GM13977 (cell line): ENCODE measurements at places on chromosomes 1 and 21.

GRCh38 chr1:3894626-3895278 lies 5.3 kb downstream of the C1orf174 start:
- DNase-seq, result no peak

- no peak for DNase-seq
These were observed 142.9 kb downstream of the GLUL start for GRCh38 chr1:182248721-182249120.

DNA sequence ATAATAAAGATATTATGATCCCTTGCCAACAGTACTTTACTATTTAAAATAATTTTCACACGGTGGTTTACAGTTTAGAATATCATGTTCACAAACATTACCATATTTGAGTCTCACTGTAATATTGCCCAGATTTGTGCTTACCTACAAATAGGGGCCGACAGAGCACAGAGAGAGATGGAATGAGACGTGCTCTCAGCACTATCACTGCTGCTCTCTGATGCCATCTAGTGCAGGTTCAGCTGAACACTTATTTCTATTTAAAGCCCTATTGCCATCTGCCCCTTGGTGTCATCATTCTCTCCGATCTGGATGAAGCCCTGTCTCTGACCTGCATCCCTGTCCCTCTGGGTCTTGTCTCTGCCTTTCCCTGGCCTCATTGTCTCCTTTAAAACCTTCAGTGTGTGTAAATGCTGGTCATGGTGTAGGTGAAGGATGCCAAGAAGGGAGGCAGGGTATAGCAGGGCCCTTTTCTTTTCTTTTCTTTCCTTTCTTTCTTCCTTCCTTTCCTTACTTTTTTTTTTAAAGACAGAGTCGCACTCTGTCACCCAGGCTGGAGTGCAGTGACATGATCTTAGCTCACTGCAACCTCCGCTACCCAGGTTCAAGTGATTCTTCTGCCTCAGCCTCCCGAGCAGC lies 6.9 kb upstream of the GPATCH4 start:
- DNase-seq, result peak; percentile 70

GRCh38 chr1:154802982-154803920 lies 66.8 kb downstream of the KCNN3 start:
- DNase-seq, result no peak

DNA sequence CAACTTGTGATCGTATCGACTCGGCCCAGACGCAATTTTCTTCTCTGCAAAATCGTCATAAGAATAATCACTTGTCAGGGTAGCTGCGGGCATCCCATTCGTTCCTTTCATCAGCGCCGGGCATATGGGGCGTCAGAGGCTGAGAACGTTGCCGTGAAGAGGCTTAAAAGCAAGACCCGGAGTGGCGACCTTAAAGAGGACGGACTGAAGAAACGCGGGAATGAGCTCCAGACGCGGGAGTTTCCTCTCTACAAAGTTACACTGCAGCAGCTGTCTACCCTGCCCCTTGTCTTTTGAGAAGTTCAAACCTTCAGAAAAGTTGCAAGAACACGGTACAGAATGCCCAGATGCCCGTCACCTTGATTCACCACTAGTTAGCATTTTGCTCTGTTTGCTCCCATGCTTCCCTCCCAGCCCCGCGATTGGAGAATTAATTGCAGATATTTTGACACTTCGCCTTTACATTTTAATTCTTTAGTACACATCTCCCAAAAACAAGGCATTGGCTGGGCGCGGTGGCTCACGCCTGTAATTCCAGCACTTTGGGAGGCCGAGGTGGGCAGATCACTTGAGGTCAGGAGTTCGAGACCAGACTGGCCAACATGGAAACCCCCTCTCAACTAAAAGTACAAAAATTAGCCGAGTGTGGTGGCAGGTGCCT lies 967 bp downstream of the CENPS start:
- peak; percentile 35 for DNase-seq

DNA sequence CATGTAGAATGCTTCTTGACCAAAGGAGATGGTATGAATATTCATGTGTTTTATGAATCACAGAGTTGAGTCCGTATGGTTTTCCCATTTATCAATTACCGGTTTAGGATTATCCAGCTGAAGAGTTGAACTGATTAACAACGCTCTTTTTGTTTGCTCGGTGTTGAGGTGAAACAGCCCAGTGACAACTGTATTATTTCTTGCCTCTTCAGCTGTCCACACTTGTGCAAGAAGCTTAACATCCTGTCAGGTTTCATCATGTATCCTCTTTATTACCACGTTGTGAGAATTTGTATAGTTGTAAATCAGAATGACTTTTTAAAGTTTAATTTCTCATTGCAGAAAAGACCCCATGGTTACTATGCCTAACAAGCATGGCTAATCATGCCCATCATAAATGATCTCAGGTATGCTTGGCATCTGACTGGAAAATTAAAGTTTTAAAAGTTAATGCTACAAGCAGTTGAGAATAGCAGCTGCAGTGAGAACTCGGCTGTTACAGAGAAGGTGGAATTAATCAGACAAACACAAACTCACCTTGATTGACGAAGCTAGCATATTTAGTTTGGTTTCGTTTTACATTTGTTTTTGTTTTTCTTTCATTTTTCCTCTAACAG lies 563.2 kb upstream of the ADGRL2 start:
- no peak for DNase-seq

- no peak for DNase-seq
These were observed 6.4 kb downstream of the XCL1 start for GRCh38 chr1:168582688-168583336.

DNA sequence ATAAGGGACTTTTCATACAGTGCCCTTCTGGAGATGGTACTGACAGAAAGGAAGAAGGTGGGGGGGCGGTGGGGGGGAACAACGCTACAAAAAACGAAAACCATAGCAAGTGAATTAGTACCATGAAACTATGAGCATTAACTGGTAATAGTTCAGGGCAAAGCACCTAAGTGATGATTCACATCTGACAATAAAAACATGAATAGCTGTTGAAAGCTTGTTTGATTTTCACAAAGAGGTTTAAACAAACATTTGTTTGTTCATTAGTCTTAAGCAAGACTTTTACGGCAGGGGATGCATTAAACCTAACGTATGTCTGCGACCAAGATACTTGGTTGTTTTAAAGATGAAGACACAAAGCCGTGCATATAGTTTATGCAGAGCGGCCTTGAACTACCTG lies 177.5 kb downstream of the LMO4 start:
- DNase-seq, result no peak

DNA sequence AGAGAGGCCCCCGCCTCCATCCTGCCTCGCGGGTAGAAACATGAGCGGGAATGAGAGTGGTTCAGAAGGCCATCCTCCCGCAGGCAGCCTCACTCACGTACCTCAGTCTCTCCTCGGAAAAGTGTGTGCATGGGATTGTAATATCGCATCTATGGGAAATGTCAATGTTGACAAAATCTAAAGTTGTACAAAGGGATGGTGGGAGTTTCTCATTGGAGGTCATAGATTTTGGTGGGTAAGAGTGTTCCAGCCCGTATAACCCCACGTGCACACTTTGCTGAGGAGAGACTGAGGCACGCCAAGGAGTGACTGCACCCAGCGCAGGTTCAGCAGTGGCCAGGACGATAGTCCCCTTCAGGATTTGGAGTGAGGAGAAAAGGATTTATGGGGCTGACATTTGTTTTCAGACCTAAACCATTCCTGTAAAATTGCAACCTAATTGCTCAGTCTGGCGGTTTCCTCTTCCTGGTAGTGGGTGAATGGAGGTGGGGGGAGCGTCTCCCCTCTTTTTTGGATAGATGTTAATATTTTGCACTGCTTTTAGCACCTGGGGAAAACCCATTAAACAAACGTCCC lies 59.6 kb downstream of the GALNT2 start:
- no peak for DNase-seq

DNA sequence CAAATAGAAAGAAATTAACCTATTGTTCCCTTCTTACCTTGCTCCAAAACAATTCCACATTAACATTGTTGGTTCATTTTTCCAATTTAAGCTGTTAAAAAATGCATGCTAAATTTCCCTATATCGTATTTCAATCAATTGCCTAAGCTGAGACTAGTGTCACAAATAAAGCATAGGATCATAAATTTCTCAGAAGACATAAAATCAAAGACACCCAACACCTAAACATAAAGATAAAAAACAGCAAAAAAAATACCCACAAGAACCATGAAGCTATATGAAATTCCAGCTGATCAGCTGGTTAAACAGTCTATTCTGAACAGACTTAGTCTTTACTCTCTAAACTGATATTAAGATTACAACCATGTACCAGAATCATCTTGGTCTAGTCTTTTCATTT lies 32.3 kb downstream of the ACBD6 start:
- DNase-seq, result no peak
